ENCODE measurements at places on chromosomes 2 and 18. TPM values are rescaled to one million over a fixed set of nuclear protein-coding genes. Genes with fewer than 3 reads are reported as not detected.

Gene PPP3R1
- total RNA-seq: 35.1 TPM

Gene GPR35
- total RNA-seq: 8.2 TPM

GRCh38 chr18:12946549-12947284 is 1.1 kb upstream of the SEH1L start:
- DNase-seq: no peak

DNA sequence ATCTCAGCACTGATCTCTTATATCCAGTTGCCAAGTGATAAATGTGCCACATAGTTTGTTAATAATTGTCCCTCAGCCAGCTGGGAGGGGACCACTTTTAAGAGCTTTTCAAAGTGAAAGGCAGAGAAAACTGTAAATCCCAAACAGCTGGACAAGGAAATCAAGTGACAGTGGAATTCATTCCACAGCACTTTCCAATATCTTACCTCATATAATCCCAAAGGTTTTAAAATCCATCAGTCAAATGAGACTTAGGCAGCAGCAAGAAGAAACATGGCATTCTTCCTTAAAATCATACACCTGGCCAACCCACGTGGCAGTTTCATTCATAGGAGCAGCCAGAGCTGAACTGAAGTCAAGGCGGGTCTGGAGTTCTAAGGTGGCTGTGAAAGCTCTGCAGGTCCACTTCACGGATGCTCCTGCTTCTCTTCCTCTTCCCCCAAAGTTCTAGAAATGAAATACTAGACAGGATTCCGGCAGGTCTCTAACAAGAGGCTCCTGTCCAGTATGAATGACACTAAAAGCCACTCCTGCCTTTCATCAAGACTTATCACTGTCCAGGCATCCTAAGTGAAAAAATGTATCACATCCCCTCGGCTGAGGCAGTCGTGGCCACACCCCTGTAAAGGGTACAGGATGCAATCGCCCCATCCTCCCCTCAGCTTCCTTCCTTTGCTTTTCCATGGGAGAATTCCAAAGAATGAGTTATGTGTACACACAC is 190.4 kb upstream of the STK17B start:
- no peak for DNase-seq

DNA sequence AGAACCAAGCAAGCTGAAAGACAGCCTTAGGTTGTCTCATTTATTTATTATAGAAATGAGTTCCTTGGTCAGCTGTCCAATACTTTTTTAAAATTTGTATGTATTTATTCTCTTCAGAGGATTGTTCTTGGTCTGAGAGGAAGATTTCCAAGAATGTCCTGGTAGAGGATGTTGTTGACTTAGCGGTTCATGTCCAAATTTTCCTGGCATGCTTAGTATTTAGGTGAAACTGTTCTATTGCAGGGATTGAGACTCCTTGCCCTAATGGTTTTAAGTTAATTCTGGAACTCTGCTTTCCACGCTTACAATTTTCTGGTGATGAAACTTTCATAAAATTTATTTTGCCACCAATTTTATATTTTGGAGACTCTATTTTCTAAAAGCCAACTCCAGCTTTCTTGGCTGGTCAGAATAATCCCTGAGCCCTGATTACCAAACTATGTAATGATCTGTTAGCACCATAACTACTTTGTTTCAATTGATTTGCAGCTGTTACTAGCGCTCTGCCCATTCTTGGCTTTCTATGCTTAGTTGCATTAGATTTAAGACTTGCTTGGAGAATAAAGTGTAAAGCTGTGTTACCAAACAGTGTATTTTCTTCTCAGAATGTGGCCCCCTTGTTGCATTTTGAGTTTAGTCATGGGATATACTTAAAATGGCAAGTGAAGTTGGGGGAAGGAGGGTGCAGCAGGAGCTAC is 1868.8 kb upstream of the CELF4 start:
- no peak for DNase-seq

All from tibial nerve (tissue), 4 donors.